T-helper 2 cell treated with Interferon-gamma antibody and Interleukin-4, amounts not matched to agents 5 μg/mL and 100 μg/mL, for 36 hours (primary cell): ENCODE measurements at places on chromosomes 11 and 22.

DNA sequence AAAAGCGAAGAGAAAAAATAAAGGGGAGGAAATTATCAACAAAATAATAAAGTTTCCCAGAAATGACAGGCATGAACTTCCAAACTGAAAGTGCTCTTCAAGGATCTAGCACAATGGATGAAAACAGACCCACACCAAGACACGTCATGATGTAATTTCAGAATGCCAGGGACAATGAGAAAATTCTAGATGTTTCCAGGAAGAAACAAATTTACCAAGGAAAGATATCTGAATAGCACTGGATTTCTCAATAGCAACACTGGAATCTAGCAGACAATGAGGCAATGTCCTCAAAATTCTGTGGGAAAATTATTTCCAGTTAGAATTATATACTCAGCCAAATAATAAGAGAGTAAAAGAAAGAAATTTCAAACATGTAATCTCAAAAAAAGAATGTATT is 46.0 kb downstream of the DENND5A start:
- no peak for DNase-seq
- H3K36me3 ChIP-seq = peaks cover 1% of the 10 kb centered on the region
- no peak overlapping the region for H3K27ac ChIP-seq

DNA sequence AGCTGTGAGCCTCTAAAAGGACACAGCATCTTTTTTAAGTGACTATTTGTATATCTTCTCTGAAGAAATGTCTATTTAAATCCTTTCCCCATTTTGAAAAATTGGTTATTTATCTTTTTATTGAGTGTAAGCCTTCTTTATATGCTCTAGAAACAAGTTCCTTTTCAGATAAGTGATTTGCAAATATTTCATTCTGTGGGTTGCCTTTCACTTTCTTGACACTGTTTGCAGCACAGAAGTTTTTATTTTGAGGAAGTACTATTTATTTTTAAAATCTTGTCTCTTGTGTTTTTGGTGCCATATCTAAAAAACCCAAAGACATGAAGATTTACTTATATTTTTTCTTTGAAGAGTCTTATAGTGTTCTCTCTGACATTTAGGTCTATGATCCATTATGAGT is 40.1 kb upstream of the LYVE1 start:
- no peak overlapping the region for H3K4me3 ChIP-seq
- H3K36me3 ChIP-seq = no peaks in the 10 kb centered on the region
- peaks cover 5% of the 10 kb centered on the region for H3K4me1 ChIP-seq

GRCh38 chr11:46339816-46340215 is 7.4 kb upstream of the DGKZ start:
- DNase-seq = no peak
- no peak overlapping the region for H3K4me3 ChIP-seq
- no peak overlapping the region for H3K27ac ChIP-seq
- H3K36me3 ChIP-seq = no peaks in the 10 kb centered on the region
- peaks cover 11% of the 10 kb centered on the region for H3K27me3 ChIP-seq

GRCh38 chr11:76560219-76560618 is 110.3 kb downstream of the LRRC32 start:
- H3K4me1 ChIP-seq = peaks cover 21% of the 10 kb centered on the region
- H3K27ac ChIP-seq = peak overlapping the region; percentile 47
- DNase-seq = peak; percentile 18

- no peak for DNase-seq
- H3K4me1 ChIP-seq = no peaks in the 10 kb centered on the region
- no peaks in the 10 kb centered on the region for H3K36me3 ChIP-seq
- H3K27ac ChIP-seq = no peak overlapping the region
- no peak overlapping the region for H3K4me3 ChIP-seq
These were observed 236.3 kb upstream of the ZC3H12C start for GRCh38 chr11:109856928-109857327.

DNA sequence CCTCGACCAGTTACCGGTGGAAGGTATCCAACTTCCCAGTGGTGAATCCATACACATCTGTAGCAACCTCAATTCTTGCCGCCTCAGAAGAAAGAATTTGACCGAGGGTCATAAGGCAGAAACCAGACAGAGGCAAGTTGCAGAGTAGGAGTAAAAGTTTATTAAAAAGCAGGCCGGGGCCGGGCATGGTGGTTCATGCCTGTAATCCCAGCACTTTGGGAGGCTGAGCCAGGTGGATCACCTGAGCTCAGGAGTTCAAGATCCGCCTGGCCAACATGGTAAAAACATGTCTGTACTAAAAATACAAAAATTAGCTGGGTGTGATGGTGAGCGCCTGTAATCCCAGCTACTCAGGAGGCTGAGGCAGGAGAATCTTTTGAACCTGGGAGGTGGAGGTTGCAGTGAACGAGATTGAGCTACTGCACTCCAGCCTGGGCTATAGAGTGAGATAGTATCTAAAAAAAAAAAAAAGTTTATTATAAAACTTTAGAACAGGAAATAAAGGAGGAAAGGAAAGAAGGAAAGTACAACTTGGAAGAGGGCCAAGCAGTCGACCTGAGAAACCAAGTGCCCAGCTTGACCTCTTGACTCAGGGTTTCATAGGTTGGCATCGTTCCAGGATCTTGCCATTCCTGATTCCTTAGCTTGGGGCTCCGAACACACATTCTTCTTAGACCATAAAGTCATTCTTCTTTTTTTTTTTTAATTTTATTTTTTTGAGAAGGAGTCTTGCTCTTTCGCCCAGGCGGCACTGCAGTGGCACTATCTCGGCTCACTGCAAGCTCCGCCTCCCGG is 27.8 kb downstream of the RGL4 start:
- no peak overlapping the region for H3K27ac ChIP-seq
- DNase-seq = no peak
- H3K4me3 ChIP-seq = peak overlapping the region; percentile 18

DNA sequence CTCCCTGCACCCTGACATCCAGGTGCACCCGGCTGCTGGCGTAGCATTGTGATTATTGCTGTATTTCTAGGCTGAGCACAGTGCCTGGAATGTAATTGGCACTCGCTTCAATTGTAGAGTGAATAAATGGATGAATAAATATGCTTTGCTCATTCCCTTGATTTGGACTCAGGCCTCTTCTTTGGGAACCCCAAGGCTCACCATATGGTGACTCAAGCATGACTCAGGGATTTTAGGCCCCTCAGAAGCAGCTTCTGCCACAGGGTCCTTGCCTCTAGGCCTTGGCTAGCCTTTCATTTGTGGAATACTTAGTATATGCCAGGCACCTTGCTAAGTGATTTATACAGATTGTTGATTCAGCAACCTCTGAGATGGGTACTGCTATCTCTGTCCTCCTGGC is 78.9 kb downstream of the GRIK4 start:
- DNase-seq = no peak
- no peaks in the 10 kb centered on the region for H3K36me3 ChIP-seq
- no peaks in the 10 kb centered on the region for H3K4me1 ChIP-seq
- H3K27me3 ChIP-seq = peaks cover 5% of the 10 kb centered on the region

DNA sequence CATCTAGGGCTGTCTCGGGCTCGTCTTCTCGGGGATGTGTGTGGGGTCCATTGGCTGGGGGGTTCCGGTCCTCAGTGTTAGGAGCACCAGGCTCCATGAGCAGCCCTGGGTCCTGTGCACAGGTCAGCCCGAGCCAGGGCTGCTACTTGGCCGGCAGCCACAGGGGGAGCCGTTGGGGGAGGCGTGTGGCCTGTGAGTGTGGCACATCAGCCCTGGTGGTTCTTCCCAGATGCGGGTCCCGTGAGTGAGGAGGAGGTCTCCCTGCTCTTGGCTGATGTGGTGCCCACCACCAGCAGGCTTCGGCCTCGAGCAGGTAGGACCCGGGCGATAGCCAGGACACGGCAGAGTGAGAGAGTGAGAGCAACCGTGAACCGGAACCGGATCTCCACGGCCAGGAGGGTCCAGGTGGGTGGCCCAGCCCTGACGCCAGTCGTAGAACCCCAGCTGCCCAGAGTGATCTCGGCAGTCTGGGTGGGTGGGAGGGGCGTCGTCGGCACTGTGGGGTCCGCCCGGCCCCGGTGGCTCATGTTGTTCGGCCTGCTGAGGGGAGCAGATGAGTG is 18.5 kb downstream of the IRF7 start:
- H3K4me3 ChIP-seq = no peak overlapping the region
- H3K36me3 ChIP-seq = peaks cover 53% of the 10 kb centered on the region
- no peak for DNase-seq
- H3K27me3 ChIP-seq = no peaks in the 10 kb centered on the region
- no peak overlapping the region for H3K27ac ChIP-seq

DNA sequence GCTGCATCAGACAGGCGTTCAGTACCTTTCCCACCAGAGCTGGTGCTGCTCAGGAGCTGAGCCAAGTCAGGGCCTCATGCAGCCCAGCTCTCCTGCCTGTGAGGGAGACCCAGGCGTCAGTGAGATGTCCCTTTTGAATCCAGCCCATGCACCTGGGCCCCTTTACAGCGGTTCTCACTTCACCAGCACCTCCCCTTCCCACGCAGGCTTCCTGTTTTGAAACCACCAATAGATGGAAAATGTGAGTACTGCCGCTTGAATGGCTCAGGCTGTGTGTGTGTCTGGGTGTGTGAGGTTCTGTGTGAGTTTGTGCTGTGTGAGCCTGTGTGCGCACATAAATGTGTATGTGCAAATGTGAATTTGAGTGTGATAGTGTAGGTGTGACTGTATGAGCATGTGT is 88.4 kb downstream of the UBASH3B start:
- H3K4me1 ChIP-seq = peaks cover 41% of the 10 kb centered on the region
- H3K4me3 ChIP-seq = no peak overlapping the region

- H3K27ac ChIP-seq = no peak overlapping the region
- H3K4me3 ChIP-seq = no peak overlapping the region
- peaks cover 12% of the 10 kb centered on the region for H3K36me3 ChIP-seq
- peaks cover 29% of the 10 kb centered on the region for H3K4me1 ChIP-seq
- H3K27me3 ChIP-seq = peaks cover 34% of the 10 kb centered on the region
These were observed 76.2 kb downstream of the ZBTB16 start for GRCh38 chr11:114135737-114136151.

DNA sequence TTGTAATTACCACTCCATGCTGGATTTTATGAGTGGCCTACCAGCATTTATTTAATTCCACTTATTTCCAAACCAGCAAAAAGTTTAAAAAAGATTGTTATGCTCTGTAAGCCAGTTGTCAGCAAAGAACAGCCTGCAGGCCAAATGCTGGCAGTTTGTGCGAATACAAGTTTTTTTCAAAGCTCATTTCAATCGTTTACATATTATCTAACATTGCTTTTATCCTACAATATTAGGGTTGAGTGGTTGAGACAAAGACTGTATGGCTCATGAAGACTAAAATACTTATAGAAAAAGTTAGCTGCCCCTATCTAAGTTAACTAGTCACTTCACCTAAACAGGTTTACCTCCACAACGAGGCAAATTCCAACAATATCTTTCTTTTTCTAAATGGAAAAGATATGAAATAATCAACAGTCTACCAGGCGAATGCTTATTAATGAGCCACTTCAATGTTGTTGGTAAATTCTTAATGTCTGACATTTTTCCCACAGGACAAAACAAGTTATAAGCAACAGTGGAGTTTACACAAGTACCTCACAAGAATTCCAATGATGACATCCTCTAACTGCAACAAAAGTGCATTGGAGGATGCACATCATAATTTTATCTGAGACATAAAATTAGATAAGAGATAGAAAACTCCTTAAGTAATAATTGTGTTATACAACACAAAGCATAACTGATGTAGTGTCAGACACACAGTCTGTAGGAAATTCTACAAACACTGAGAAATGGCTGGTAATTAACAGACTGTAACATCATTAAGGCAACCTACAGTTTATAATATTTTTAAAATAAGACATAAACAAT is 35.8 kb upstream of the POU2AF2 start:
- no peaks in the 10 kb centered on the region for H3K36me3 ChIP-seq
- H3K27ac ChIP-seq = no peak overlapping the region
- H3K4me3 ChIP-seq = no peak overlapping the region
- H3K27me3 ChIP-seq = peaks cover 19% of the 10 kb centered on the region

DNA sequence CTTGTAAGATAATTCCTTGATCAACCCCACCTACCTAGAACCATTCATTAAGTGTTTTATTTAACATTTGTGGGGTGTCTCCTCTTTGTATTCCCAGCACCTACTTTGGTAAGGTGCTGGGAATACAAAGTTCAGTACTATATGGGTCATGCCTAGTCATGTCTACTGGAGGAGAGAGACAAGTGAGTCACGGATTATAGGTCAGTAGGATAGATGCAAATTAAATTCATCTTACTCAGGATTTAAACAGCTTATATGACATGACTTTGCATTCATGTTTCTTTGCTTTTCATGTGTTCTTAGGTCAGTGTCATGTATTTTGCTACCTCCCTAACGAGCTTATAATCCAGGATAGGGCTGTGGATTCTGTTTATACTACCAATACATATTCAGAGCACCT is 3.4 kb upstream of the FADS1 start:
- no peaks in the 10 kb centered on the region for H3K27me3 ChIP-seq
- H3K4me1 ChIP-seq = peaks cover 3% of the 10 kb centered on the region
- no peak for DNase-seq
- H3K36me3 ChIP-seq = peaks cover 10% of the 10 kb centered on the region
- H3K4me3 ChIP-seq = no peak overlapping the region

DNA sequence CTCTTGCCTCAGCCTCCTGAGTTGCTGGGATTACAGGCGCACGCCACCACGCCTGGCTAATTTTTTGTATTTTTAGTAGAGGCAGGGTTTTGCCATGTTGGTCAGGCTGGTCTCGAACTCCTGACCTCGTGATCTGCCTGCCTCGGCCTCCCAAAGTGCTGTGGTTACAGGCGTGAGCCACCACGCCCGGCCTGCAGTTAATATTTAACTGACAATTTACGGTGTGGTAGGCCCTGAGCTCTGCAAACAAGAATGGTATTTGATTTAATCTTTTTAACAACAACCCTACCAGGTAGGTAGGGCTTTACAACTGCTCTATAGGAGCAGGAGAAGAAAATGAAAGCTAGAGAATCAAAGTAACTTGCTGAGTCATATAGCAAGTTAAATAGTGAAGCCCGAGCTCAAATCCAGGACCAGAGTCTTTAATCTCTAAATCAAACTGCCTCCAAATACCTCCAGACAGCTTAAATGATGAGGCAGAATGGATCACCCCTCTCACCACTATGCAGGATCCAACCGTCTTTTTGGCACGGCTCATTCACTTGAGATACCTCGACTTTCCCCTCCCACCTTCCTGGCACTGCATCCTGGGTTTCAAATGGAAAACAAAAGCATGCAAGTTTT is 9.4 kb downstream of the UEVLD start:
- peak overlapping the region; percentile 87 for H3K27ac ChIP-seq
- peaks cover 33% of the 10 kb centered on the region for H3K36me3 ChIP-seq
- no peaks in the 10 kb centered on the region for H3K27me3 ChIP-seq
- peak overlapping the region; percentile 72 for H3K4me3 ChIP-seq

GRCh38 chr11:103608566-103608965 is 427.9 kb upstream of the DDI1 start:
- H3K27me3 ChIP-seq = no peaks in the 10 kb centered on the region
- no peaks in the 10 kb centered on the region for H3K36me3 ChIP-seq
- no peaks in the 10 kb centered on the region for H3K4me1 ChIP-seq
- no peak overlapping the region for H3K4me3 ChIP-seq
- no peak for DNase-seq

GRCh38 chr11:62505440-62506091 is 41.0 kb downstream of the AHNAK start:
- peaks cover 23% of the 10 kb centered on the region for H3K4me1 ChIP-seq
- no peak for DNase-seq
- no peak overlapping the region for H3K27ac ChIP-seq
- H3K4me3 ChIP-seq = no peak overlapping the region
- H3K36me3 ChIP-seq = no peaks in the 10 kb centered on the region
